RPMI8226 (cell line): ENCODE measurements at places on chromosomes 11 and 22.

DNA sequence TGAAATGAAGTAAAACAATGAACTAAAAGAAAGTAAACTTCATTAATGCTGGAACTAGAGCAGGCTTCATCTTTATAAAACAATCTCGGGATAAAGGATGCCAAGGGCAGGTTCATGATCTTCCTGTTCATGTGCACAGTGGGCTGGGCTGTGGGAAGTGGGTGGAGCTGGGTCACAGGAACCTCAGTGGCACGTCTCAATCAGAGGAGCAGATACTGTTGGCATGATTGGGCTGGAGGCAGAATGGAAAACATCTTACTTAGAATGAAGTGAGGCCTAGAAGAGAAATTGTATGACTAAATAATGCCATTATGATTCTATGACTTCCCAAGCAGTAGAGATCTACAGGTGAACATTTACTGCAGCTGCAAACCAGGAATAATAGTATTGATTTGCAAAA is 45.4 kb upstream of the CALCB start:
- DNase-seq: no peak

GRCh38 chr11:128691802-128692752 is 1.8 kb upstream of the FLI1 start:
- no peak for DNase-seq

- DNase-seq: no peak
These were observed 3.8 kb upstream of the FLI1 start for GRCh38 chr11:128689948-128690664.

- no peak for DNase-seq
These were observed 86.8 kb upstream of the TIMP3 start for GRCh38 chr22:32714458-32715430.

DNA sequence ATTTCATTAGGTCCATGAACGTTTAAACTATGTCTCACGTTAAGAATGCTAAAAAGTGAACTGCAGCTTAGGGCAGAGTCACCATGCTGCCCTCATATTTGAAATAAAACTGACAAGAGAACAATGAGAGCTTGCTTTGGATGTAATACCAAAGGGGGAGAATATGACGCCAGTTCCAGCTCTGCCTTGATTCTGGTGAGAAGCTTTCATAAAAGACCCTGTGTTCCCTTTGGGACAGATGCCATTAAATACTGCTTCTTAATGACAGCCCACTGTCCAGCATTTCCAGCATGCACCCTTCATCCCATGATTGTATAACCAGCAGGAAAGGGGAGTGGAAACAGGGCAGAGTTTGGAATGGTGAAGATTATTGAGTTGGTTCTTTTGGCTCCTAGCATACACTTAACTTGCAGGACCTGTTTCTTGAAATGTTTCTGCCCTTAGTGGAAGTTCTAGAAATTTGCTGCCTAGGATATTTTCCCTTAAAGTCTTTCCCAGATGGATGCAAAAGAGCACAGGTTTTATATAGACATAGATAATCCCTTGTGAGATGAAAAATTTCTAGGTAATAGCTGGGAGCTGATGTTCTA is 139.3 kb upstream of the LDLRAD3 start:
- DNase-seq: no peak

GRCh38 chr11:72812967-72813739 is 1.1 kb upstream of the ATG16L2 start:
- DNase-seq: peak; percentile 74

- no peak for DNase-seq
These were observed 26.5 kb downstream of the MED15 start for GRCh38 chr22:20533879-20534265.
